IMR-90 (cell line): ENCODE measurements at places on chromosomes 11 and 22. TPM values are rescaled to one million over a fixed set of nuclear protein-coding genes. Genes with fewer than 3 reads are reported as not detected.

DDI1 gene
- total RNA-seq = not detected in 2 replicates

RAG2 gene
- not detected in 2 replicates for total RNA-seq

LIPT2 gene
- total RNA-seq = 2.2 and 2.9 TPM in 2 replicates

OR52I2 gene
- not detected in 2 replicates for total RNA-seq

ART1 gene
- total RNA-seq = not detected in 2 replicates

FDXACB1 gene
- 3.0 and 3.3 TPM in 2 replicates for total RNA-seq

OR2AG2 gene
- 0.28 and 0.54 TPM in 2 replicates for total RNA-seq

SLC1A2 gene
- total RNA-seq = 0.54 and 0.56 TPM in 2 replicates

- no peak for DNase-seq
Observed at GRCh38 chr11:120011836-120012235, 126.1 kb downstream of the TRIM29 start.

DNA sequence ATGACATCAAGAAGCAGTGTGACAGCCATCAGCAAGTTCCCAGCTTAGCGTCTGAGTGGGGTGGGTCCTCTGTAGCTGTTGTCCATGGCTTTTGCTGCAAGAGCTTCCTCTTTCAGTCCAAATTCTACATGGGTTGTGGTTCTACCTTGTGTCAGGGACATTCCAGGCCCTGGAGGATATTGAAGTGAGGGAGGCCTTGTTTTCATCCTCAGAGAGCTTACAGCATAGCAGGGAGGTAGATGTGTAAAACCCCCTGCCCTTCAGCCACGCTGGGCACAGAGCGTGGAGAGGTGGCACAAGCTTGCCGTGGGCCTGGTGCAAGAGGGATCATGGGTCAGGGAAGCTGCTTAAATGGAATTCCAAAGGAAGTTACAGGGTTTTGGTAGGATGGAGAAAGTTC lies 93.9 kb downstream of the GRIK4 start:
- DNase-seq = no peak

- DNase-seq = peak; percentile 72
Observed at GRCh38 chr11:68436985-68437926, 23.3 kb upstream of the PPP6R3 start.

GRCh38 chr11:125931668-125932067 lies 14.2 kb upstream of the VSIG10L2 start:
- DNase-seq = no peak

GRCh38 chr11:16512198-16512898 lies 156.0 kb upstream of the SOX6 start:
- peak; percentile 65 for DNase-seq

DNA sequence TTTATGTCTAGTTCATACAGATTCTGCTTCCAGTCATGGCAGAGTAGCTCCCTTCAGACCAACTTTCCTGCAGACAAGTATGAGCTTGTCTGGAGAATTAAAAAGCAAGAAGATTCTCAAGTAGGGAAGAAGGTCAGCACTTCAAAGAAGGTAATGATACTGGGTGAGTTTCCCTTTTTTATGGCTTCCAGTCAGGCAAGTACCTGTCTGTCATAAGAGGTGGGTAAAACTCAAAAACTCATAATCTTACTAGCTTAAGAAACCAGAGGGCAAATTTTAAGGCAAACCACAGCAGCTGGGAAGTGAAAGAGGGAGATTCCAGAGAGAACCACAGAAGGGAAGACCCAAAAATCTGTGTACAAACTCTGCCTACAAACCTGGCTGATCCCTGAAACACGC lies 54.2 kb downstream of the DENND5A start:
- peak; percentile 48 for DNase-seq

- no peak for DNase-seq
Observed at GRCh38 chr22:32204040-32204855, 625 bp downstream of the RFPL2 start.

DNA sequence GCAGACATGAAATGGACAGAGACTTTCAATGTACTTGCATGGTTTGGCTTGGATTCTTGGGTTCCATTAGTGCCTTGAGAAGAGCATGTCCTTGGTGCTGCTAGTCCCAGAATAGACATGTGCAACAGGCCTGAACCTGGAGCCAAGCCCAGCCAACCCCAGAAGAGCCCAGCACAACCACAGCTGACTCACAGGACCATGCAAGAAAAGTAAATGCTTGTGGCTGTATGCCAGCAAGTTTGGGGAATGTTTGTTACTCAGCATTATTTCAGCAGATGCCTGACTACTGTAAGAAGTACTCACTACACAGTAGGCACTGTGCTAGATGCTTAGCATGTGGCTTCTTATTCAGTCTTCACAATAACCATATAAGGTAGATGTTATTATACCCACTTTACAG lies 39.2 kb upstream of the HMGXB4 start:
- DNase-seq = peak; percentile 8

DNA sequence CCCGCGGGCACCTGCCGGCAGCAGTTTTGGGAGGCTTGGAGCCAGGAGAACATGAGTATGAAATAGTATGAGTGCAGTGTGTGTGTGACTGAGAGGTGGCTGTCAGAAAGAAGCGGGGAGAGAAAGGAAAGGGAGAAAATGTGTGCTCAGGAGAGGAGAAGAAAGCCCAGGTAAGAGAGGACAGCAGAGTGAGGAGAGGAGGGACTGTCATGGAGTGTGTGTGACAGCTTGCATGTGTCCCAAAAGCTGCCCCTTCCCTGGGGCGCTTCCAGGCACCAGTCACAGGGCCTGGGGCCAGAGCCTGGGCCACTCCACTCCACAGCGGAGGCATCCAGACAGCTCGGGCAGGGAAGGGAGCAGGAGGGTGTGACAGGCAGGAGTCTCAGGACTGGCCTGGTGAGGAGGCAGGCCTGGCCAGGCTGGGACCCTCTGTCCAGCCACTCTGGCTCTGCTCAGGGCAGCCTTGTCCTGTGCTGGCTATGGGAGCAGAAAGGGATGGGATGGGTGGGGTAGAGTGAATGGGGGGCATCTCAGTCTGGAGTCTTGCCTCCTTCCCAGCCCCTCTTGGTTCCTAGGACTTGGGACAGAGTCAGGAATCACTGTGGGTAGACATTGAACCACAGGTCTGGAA lies 949 bp downstream of the MMP11 start:
- DNase-seq = no peak

DNA sequence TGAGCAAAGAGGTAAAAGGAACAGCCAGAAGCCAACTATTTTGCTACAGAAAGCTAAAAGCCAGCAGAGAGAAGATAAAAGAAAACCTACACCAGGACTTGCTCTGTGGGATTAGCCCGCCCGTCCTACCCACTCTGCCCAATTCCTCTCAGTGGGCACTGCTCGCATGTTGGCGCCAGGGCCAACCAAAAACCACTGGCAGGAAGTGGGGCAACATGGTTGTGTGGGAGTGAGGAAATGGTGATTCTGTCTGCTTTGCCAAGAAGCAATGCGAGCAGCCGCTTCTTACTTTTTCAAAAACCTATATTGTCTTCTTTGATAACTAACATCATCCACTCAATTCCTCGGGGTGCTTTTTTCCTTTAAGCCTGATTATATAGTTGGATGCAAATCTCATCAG lies 14.2 kb upstream of the APOA1 start:
- no peak for DNase-seq

DNA sequence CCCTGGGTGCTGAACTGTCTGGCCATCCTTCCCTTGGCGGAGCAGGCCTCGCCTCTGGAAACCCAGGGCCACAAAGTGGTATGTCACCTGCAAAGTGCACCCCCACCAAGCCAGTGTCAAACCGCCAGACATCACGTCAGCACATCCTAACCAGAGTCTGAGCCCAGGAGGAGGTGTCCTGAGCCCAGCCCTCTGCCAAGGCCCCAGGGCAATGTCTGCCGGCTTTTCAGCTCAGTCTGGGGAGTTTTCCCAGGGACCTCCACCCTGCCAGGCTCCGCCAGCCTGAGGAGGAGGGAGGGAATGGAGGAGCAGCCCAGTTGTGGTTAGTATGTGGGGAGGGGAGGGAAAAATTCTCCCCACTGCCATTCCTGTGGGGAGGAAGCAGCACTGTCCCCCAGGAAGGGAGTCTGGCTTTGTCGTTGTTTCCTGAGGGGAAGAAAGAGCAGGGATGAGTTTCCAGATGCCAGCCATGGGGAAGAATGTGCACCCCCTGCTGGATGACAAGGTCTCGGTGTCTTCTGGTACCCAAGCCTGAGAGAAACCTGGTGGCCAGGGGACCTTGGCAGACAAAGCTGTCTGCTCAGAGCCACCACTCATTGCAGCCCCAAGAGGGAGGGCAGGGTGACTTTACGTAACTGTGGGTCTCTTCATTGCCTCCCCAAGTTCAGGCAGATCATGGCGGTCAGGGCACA lies 81.4 kb upstream of the CD82 start:
- peak; percentile 5 for DNase-seq

DNA sequence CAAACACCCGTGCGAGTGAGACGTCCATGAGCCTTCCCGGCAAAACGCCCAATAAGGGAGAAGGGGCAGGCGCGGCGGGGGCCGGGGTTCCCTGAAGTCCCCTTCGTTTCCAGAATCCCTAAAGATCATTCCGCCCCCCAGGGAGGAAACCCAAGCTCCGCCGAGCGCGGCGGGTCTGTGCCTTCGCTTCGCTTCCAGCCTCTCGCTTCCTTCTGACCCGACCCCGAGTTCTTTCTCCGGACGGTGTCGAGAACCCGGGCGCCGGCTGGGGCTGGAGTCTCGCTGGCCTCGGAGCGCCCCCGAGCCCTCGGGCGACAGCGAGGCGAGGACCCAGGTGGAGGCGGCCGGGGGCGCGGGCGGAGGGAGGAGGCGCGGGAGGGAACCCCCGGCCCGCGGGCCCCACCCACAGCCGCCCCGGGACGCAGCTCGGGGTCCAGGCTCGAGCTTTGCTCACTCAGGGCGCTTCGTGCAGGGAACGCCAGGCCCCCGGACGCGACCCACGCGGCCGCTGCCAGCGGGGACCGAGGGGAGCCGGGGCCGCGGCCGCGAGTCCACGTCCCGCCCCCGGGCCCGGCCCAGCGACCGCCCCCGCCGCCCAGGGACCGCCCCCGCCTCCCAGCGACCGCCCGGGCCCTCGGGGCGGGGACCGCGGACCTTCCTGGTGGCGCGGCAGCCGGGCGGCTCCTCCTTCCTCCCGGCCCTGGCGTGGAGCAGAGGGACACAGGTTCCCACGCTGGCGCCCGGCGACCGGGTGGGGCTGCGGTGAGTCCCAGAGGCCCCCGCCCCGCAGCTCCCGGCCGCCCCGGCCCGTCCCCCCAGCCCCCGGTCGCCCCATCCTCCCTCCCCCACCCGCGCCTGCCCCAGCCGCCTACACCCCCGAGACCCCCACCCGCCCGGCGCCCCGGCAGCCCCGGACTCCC lies at the start of gene PGGHG:
Gene PGGHG, plus strand, starts transcription at position 649 of the 920 bp plus-strand sequence. CDS start 691 bp downstream, outside the sequence.
- DNase-seq = no peak

DNA sequence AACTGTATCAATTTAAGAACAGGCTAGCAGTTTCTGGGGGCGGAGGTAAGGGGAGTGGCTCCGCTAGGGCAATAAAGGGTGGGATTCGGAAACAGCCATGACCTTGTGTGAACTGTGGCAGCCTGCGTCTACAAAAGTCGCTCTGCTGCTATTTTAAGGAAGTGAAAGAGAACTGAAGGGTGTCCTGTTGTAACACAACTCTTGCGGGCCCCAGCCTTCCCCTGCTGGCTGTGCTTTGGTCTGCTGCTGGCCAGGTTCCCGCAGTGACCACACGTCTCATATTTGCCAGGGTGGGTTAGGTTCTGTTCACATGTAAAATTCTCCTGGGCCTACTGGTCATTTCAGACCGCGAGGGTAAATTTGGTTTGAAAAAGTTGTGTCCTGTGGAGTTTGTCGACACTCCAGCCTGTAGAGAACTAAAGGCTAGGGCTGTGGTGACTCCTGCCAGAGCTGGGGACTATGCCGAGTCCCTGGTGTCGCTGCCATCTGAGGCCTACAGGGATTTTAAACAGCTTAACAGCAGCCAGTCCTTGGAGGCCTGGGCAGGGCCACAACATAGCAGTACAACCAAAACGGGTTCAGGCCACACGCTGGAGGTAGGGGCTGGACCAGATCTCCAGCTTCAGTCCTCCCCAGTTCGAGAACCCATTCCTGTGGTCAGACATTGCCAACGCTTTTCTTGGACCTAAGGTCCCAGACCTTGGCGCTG lies 1.1 kb upstream of the PPFIBP2 start:
- no peak for DNase-seq

- peak; percentile 98 for DNase-seq
Observed at GRCh38 chr11:47917599-47918369, 62.6 kb upstream of the PTPRJ start.
